ENCODE measurements at places on chromosomes 1 and 21.

GRCh38 chr1:78301141-78301540, 189.6 kb upstream of the PTGFR start:
- no peak for DNase-seq

GRCh38 chr1:180787628-180788307, 124.9 kb upstream of the KIAA1614 start:
- no peak for DNase-seq

DNA sequence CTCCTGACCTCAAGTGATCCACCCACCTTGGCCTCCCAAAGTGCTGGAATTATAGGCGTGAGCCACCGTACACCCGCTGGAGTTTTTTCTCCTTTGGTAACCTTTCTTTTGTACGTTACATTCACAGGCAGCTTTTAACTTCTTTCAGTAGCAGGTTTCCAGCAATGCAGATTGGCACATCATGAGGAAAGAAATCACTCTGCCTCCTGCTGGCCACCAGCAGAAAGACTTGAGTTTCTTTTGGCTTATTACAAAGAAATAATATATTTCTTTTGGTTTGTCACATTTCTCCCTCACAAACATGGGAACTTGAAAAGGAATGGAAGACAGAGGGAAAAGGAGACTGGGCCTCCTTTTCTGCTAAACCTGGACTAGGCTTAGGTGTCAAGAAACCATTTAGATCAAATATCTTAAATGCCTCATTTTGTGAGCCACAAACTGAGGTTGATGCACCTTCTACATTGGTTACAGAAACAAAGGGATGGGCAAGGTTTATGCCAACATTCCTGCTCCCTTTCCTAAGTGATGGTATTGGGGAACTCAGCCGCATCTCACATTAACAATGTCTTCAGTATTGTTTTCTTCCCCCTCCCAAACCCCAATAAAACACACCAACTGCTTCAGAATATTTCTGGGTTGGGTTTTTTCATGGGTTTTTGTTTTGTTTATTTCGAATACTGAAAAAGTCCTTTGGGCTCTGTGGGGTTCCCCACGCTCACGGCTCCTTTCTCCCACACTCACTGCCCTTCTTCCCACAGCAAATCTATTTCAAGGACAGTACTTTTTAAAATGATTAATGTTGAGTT, 7.7 kb downstream of the ENSA start:
- no peak for DNase-seq

- DNase-seq, result no peak
Measured at GRCh38 chr1:100343897-100344296, 8.4 kb upstream of the CDC14A start.

- no peak for DNase-seq
Measured at GRCh38 chr1:5978452-5978851, 13.8 kb downstream of the NPHP4 start.

DNA sequence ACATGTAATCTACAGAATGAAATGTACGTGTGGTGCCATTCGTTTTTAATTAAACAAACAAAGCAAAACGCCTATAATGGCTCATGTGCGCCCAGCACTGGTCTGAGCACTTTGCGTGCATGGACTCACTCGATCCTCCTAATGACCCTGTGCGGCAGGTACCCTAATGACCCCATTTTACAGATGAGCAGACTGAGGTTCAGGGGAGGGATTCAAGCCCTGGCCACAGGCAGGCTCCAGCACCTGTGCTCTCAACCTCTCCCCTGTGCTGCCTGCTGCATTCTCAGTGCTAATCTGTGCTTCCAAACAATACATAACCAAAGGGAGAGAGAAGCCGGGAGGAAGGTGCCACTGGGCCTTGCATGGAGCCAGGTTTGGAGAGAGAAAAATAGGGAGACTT, 124.2 kb upstream of the ZBTB40 start:
- DNase-seq, result no peak

DNA sequence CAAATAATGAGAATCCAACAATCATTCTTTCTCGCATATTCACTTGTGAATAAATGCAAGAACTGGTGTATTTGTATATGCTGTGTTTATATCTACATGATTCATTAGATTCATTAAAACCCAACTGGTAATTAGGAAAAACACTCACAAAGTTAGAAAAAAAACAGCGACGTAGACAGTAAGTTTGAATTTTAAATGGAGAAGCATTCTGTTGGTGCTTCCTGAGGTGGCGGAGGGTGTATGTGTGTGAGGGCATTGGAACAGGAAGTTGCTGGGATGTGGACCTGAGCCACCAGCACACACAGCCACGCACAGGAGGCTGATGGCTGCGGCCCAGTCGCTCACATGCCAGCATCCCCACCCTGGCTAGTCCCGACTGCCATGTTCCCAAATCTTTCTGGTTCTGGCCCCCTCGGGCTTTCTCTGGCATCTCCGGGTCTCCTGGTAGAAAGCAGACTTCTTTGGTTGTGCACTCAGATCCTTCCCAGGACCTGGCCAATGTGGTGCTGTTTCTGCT, 121.6 kb upstream of the IRF2BP2 start:
- DNase-seq, result no peak

DNA sequence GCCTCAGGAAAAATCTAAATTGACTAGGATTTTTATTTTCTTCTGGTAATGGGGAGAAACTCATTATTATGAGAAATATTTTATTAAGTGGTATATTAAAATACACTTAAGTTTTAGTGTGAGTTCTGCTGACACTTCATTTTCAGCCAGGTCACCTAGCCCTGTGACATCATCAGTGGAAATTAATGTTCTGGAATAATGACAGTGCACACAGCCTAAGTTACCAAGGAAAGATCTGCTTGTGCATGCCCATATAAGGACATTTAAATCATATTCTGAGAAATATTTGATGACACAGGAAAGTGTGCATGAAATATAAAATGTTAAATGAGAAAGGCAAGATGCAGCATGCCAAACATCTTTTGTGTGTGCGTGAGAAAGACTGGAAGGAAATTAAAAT, 102.0 kb downstream of the KIF14 start:
- DNase-seq, result no peak

DNA sequence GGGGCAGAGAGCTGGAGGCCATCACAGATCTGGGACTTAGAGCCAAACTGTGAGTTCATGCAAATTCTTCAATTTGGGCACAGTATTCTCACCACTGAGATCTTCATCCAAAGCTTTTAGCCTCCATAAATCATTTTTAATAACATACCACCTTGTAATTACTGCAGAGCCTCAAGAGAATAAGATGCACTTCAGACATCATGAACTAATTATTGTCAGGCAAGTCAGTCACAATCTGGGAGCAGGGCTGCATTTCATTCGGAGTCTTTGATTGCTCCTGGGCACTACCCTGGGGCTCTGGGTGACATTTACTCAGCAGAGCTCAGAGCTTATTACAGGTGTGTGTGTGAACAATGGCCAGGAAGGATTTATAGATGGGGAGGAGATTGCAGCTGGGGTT, 623.7 kb downstream of the PTPRU start:
- DNase-seq, result no peak

DNA sequence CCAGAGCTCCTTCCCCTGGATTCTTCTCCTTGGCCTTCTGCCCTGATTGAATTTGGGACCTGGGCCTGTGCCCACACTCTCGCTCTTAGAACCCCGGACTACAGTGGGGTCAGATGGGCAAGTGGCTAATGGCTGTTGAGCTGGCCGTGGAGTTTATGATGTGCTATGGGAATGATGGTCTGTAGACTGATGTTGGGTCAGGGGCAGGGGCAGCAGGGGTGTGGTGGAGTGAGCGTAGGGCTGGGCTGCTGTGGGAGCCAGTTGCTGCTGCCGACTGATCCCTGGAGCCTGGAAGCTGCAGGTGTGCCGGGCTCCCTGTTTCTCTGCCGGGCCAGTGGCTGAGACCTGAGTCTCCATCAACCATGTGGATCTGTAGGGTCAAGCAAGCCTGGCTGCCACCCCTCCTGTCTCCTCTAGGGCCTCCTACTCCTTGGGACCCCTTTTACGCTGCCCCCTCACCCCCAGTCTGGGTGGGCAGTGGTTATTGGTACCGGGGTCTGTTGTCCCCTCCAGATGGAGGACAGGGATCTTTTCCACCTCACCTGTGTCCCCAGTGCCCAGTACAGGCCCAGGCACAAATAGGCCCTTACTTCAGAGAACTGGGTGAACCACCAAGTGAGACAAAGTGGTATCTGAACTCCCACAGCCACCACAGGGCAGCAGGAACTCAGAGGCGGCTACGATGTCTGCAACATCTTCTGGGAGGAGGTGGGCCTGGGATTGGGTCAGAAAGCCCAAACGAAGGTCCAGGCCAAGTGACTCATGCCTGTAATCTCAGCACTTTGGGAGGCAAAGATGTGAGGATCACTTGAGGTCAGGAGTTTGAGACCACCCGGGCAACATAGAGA, 5.1 kb downstream of the PODN start:
- DNase-seq, result no peak

DNA sequence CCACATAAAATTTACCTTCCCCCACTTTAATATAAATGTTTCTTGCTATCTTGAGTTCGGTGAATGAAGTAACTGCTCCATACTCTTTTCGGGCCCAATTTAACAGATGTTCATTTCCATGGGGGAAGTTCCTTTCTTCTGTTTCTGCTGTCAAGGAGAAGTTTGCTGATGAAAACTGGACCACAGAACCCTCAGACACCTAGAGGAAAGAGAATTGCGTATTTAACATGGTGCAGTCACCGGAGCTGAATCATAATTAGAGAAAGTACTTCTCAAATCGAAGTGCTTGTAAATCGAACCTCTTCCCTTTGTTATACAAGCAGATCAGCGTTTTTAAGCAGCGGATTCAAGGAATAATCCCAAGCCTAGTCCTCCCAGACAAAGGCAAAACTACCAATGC, 151.2 kb downstream of the TGFBR3 start:
- no peak for DNase-seq

GRCh38 chr1:32651461-32652073, 559 bp downstream of the RBBP4 start:
- no peak for DNase-seq

DNA sequence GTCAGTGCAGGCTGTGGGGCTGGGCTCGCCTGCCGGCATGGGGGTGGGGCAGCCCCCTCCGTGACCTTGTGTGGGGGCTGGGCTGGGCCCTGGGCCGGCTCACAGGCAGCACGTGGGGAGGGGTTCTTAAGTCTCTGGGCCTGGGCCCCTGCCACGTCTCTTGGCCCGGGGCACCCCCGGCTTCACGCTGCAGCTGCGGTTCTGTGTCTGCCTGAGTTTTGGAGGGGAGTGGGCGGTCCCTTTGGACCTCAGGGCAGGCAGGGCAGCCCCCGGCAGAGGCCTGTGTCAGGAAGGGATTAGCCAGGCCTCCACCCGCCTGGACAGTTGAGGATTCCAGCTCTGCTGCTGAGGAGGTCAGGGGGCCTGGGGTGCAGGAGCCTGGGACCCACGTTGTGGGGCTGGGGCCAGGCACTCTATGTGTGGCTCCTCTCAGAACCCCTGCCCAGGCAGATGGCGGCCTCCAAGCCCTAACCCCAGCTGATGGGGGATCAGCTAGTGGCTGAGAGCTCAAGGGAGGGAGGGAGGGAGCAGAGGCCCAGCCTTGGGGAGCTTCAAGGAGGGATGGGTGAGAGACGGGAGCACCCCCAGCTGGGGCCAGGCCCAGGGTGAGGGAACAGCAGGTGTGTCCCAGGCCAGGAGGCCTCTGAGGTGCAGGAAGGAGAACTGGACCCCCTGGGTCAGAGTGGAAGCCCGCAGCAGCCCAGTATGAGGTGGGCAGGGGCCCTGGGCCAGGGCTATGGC, 1.8 kb upstream of the PLCH2 start:
- no peak for DNase-seq

- DNase-seq, result no peak
Measured at GRCh38 chr1:43292216-43292615, 6.8 kb upstream of the C1orf210 start.

- no peak for DNase-seq
Measured at GRCh38 chr1:15764269-15764764, 5.7 kb downstream of the FBLIM1 start.

GRCh38 chr1:37267111-37267835, 207.1 kb upstream of the ZC3H12A start:
- DNase-seq, result no peak

DNA sequence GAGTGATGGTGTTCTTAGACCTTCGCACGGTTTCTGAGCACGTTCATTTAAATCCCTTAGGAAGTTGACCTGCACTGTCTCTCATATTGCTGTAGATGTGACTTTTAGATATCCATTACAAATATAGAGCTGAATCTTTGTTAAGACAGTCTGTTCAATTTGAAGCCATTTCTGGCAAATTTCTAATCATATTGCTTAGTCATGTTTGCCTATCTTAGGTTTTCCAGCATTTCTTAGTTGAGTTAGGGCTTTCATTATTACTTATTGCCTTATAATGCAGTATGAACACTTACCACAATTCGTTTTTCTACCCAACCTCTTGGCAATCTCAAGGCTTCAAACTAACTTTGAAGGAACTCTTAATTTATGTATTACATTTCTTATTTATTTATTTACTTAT, 78.5 kb upstream of the PGD start:
- DNase-seq, result no peak

- DNase-seq, result no peak
Measured at GRCh38 chr21:43015906-43016540, 41.7 kb downstream of the PKNOX1 start.

DNA sequence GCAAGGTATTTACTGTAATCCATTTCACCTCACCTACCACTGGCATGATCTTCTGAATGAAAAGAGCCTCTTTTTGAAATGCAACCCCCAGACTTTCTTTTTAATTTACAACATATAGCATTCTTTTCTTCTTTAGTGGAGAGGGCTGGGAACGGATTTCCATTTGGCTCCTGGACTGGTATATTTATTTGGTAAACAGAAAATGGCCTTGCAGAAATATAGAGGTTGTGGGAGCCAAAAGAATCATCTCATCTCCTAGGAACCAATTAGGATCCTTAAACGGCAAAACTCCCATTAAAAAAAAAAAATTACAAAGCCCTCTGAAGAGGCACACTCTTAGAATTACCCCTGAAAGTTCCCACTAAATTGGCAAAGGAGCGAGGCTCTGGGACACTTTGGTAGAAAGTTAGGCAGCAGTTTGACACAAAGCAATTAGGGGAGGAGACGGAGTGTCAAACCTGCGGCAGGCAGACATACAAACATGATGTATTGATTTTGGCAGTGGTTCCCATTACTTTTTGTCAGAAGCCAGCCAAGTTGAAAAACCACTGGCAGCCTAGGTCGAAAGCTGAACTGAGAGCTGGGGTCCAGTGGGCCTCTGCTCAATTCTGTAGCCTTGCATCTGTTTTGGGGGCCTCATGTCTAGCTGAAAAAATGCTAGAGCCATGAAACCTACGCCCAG, 135.1 kb upstream of the MAGI3 start:
- no peak for DNase-seq

DNA sequence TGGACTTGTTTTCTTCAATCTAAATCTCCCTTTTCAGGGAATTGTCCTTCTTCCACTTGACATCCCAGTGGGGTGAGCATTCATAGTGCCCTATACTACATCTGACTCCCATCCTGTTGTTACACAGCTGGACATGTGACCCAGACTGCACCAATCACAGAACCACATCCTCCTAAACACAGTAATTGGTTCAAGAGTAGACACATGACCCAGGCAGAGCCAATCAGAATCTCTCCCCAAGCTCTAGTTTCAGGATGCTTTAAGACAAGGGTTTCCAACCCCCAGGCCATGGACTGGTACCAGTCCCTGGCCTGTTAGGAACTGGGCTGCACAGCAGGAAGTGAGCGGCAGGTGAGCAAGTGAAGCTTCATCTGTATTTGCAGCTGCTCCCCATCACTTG, 5.6 kb upstream of the DDOST start:
- no peak for DNase-seq

All from activated gamma-delta T cell (primary cell).